Psoas muscle (tissue), 8 donors: ENCODE measurements at places on chromosomes 1 and 21.
A peak's percentile ranks its signal among the peaks of the same experiment; 100 is the strongest.

DNA sequence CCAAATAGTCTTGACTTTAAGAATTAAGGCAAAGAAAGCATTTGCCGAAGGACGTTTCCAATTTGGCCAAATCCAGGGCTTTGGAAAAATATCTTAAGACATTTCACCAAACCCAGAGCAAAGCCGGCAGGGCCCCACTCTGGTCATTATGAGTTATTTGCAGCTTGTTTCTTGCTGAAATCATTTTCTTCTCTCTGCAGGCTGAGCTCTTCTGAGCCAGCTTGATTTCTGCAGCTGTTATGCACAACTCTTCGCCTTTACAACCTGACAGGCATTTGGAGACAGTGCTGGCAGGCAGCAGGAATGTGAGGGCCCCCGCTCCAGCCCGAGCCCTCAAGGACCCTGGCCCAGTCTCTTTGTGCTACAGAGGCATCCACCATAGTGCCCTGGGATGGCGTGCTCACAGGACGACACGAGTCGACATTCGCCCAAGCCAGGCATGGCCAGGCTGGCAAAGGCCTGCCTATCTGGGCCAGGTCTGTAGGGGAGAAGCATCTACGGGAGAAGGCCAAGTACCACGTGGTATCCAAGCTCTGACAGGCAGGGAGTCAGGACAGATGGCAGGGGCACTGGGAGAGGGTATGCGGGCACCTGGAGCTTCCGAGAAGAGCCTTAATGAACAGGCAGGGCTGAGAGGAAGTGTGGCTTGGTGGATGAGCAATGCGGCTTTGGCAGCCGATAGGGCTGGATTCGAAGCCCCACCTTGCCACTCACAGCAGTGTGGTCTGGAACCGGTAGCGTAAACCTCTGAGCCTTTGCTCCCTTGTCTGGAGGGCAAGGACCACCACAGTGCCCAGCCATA lies 32.3 kb downstream of the SYF2 start:
- no peak for DNase-seq

DNA sequence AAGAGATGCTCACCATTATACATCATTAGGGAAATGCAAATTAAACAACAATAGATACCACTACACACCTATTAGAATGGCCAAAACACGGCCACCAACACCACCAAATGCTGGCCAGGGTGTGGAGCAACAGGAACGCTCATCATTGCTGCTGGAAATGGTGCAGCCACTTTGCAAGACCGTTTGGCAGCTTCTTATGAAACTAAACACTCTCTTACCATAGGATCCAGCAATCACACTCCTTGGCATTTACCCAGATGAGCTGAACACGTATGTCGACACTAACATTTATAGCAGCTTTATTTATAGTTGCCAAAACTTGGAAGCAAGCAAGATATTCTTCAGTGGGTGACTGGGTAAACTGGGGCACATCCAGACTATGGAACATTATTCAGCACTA lies 28.9 kb upstream of the ADARB1 start:
- DNase-seq: peak; percentile 53

GRCh38 chr1:153705484-153705883 lies 22.4 kb upstream of the INTS3 start:
- DNase-seq: no peak

GRCh38 chr1:178284058-178284457 lies 190.2 kb downstream of the RASAL2 start:
- no peak for DNase-seq

DNA sequence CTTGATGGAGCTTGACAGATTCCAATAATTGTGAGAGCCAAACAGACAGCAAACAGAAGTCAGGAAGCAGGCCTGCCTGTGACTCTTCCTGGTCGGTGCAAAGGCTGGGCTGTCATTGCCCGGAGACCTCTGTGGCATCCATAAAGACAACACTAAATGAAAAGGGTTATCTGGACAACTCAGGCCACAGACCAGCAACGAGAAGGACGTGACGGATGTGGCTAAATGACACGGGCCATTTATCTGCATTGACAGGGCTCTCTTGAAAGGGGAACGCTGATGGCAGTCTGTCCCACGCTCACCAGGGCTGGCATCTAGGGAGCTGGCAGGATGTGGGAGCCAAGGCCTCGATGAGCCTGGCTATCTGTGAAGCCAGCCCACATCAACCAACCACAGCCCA lies 35.0 kb downstream of the HMGB4 start:
- DNase-seq: no peak

GRCh38 chr1:62439652-62440371 lies 3.0 kb downstream of the USP1 start:
- DNase-seq: no peak
